Activated CD8-positive, alpha-beta T cell treated with anti-CD3 and anti-CD28 coated beads for 36 hours (primary cell): ENCODE measurements at places on chromosomes 7 and 10. TPM values are rescaled to one million over a fixed set of nuclear protein-coding genes. Genes with fewer than 3 reads are reported as not detected.

PRPS1L1 gene
- total RNA-seq: not detected

DNA sequence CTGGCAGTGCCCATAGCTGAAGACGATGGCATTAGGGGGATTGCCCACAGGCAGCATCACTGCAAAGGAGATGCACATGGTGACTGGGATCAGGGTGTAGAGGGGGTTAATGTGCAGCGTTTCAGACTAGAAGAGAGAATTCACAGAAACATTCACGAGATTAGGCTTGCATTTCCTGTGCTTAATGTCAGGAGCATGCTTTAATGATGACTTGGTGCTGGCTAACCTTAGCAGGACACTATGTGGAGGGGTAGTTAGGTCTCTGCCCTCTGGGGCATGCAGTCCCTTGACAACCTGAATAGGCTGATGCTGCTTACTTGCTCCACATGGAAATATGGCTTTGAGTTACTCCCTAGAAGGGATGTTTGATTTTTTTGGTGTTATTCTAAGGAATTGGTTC, 21.8 kb downstream of the STMP1 start:
- no peak for DNase-seq

- no peak for DNase-seq
Observed at GRCh38 chr10:102527546-102527945, 23.8 kb downstream of the SUFU start.

- DNase-seq: no peak
Observed at GRCh38 chr10:75205908-75206307, 4.7 kb upstream of the VDAC2 start.

- DNase-seq: no peak
Observed at GRCh38 chr7:115840702-115841101, 189.9 kb downstream of the TFEC start.

GRCh38 chr7:138515001-138515528, 55.0 kb downstream of the TRIM24 start:
- DNase-seq: no peak

DRGX gene
- not detected for total RNA-seq

GRCh38 chr7:131498237-131498885, 58.1 kb downstream of the PODXL start:
- no peak for DNase-seq

- peak; percentile 31 for DNase-seq
Observed at GRCh38 chr7:37408291-37409228, 40.1 kb downstream of the ELMO1 start.

GRCh38 chr10:84329196-84329611, 815 bp downstream of the CCSER2 start:
- peak; percentile 90 for DNase-seq

LRRN3 gene
- 34.8 TPM for total RNA-seq

ZNF365 gene
- total RNA-seq: not detected

GRCh38 chr10:73905256-73906020, 5.5 kb upstream of the PLAU start:
- DNase-seq: no peak

DNA sequence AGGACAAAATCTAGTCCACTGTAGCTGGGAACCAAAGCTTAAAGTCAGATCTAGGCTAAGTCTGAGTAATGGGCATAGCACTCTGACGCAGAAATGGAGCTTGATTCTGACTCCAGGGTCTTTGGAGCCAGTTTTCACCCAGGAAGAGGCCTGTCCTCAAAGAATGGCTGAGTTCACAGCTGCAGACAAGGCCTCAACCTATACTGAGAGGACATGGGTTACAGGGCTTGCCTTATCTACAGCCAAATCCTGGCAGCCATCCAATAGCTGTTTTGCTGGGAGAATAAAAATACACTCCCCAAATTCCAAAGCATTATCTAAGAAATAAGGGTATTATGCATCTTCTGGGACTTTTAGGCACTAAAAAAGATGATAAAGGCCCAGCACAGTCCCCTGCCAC, 154.8 kb downstream of the RAPGEF5 start:
- DNase-seq: no peak

- no peak for DNase-seq
Observed at GRCh38 chr7:99457050-99457649, 8.8 kb downstream of the ATP5MF start.

- no peak for DNase-seq
Observed at GRCh38 chr7:95684037-95684436, 87.7 kb upstream of the PDK4 start.

DNA sequence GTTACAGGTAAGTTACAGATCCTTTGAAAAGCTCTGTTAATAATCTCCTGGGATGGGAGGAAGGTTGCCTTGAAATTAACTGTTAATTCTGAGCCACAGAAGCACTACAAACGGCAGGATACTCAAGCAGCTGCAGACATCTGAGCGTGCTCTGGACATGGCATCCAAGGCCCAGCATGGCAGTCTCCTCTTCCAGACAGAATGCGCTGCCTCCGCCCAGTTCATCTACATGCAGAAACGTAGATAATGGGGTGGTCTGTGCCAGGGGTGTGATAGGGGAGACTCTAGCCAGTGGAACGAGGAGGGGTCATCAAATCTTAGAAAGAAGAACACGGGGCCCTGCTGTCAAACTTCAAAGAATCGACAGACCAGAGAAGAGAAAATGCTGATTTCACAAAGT, 13.8 kb downstream of the VIPR2 start:
- no peak for DNase-seq

GRCh38 chr10:74929197-74929596, 102.8 kb downstream of the KAT6B start:
- no peak for DNase-seq

H2BK1 gene
- not detected for total RNA-seq

CCL24 gene
- total RNA-seq: not detected

STEAP1B gene
- not detected for total RNA-seq

GRCh38 chr10:24622781-24623301, 100.8 kb downstream of the ARHGAP21 start:
- DNase-seq: peak; percentile 20

- no peak for DNase-seq
Observed at GRCh38 chr7:144987686-144988085, 151.8 kb upstream of the TPK1 start.

- no peak for DNase-seq
Observed at GRCh38 chr7:127683776-127684681, 32.0 kb downstream of the SND1 start.

SPDYE6 gene
- not detected for total RNA-seq

DNA sequence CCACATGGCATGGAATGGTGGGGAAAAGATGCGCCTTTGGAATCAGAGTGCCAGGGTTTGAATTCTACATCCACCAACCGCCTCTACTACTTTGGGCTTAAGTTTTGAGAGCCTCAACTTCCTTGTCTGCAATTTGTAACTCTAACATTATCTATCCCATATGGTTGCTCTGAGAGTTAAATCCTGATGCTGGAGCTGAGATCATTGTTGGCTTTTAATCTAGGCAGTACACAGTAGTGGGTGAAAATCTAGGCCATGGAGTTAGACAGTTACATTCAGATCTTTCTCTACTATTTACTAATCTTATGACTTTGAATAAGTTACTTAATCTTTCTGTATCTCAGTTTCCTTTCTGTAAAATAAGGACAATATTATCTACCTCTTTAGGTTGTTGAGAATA, 149.7 kb upstream of the AOAH start:
- no peak for DNase-seq

- no peak for DNase-seq
Observed at GRCh38 chr10:119896061-119896655, 3.6 kb downstream of the SEC23IP start.

DNA sequence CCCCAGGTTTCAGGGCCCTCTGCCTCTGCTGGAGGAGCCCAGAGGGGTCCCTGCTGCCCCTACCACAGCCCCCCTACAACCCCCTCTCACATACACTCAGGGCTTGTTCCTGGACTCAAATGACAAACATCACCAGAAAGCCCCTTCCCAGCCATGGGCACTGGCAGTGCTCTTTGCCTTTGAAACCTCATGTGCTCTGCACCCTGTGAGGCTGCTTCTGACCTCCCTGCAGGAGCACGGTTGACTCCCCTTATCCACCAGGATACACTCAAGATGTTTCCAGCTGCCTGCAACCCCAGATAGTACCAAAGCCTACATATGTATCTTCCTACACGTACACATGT, 3.5 kb upstream of the ADIRF start:
- no peak for DNase-seq

DNA sequence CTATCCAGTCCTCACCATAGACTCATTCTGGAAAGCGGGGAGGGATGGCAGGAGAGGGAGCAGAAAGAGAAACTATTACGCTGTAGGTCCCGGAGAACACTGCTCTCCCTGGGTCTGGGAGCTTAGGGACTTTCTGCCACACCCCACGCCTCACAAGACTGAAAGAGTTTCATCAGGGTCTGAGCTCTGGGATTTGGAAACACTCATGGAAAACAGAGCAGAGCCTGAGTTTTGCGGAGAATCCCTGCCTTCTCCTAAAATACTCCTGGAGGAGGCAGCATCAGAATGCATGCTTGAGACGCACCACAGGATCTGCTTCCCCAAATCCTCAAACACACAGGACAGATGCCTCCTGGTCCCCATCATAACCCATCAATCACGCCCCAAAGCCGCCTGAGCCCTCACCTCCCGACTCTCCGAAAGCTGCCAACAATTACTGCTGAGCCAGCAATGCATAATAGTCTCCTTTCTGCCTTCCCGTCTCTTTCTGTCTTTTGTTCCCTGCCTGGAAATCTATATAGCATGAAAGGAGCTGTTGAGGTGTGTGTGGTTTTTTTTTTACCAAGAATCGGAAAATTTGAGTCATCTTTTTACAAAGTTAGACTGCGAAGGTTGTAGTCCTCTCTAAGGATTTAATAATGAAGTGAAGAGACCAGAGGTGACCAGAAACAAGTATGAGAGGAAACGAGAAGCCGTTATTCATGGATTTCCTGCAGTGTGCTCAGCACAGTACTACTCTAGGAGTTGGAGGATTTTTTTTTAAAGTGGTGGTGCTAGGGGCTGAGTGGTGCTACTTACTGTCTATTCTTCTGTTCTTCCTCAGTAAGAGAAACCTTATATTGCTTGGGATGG, 37.7 kb downstream of the ASB13 start:
- DNase-seq: peak; percentile 27

ADAM22 gene
- total RNA-seq: 3.0 TPM
